ENCODE measurements at places on chromosomes 7 and 10.

DNA sequence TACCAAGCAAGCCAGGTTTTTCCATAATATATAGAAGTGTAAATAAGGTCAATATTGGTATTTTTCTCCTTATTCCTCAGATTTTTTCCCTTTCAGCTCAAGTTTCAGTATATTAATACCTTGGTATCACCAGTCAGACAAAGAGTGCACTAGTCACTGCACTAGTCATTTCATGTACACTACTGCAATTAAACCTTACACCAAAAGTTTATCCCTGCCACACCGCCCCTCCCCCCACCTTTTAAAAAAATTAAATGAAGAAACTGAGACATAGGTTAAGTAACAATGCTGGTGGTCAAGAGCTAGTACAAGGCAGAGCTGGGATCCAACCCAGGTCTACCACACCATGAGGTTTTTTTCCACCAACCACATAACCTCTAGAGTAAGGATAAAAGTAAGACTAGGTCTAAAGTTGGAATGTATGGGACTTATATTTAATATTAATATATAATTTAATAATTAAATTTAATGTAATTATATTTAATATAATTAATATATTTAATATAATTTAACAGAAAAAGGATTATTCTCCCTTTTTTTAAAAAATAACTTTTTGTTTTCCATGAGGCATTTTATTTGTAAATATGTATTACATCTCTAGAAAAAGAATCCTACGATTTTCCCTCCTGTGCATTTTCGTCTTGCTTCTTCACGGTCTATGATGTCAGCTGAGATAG is 68.5 kb downstream of the NT5C2 start:
- DNase-seq: no peak

- DNase-seq: no peak
These were observed 411 bp downstream of the BCCIP start for GRCh38 chr10:125823663-125824251.

GRCh38 chr10:6363511-6363910 is 160.8 kb downstream of the PFKFB3 start:
- DNase-seq: no peak

- no peak for DNase-seq
These were observed 12.8 kb upstream of the DRGX start for GRCh38 chr10:49408519-49409306.

GRCh38 chr7:142790555-142790954 is 19.8 kb downstream of the PRSS2 start:
- DNase-seq: no peak

- no peak for DNase-seq
These were observed 58.8 kb upstream of the ADCY1 start for GRCh38 chr7:45515346-45515745.

All from NCI-H460 (cell line).